Omental fat pad (tissue), 4 donors: ENCODE measurements at places on chromosomes 6 and 20.

- DNase-seq = no peak
Measured at GRCh38 chr6:90406957-90407356, 110.3 kb upstream of the BACH2 start.

- DNase-seq = no peak
Measured at GRCh38 chr6:159261995-159262394, 92.8 kb downstream of the FNDC1 start.

- DNase-seq = no peak
Measured at GRCh38 chr6:80454197-80454596, 347.7 kb downstream of the BCKDHB start.

DNA sequence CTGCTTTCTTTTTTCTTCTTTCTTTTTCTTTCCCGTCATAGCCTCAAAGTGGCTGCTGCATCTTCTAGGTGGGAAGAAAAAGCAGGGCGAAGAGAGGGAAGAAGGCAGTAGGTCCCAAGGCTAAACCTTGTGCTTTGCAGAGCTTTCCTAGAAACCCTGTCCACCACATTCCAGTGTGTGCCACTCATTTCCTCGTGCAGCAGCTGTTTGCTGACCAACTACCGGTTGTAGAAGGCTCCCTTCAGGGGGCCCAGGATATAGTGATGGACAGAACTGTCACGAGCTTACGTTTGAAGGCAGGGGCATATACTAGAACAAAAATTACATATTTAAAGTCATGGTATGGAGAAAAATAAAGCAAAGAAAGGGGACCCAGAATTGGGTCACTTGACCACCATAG lies 103.0 kb downstream of the SASH1 start:
- no peak for DNase-seq

DNA sequence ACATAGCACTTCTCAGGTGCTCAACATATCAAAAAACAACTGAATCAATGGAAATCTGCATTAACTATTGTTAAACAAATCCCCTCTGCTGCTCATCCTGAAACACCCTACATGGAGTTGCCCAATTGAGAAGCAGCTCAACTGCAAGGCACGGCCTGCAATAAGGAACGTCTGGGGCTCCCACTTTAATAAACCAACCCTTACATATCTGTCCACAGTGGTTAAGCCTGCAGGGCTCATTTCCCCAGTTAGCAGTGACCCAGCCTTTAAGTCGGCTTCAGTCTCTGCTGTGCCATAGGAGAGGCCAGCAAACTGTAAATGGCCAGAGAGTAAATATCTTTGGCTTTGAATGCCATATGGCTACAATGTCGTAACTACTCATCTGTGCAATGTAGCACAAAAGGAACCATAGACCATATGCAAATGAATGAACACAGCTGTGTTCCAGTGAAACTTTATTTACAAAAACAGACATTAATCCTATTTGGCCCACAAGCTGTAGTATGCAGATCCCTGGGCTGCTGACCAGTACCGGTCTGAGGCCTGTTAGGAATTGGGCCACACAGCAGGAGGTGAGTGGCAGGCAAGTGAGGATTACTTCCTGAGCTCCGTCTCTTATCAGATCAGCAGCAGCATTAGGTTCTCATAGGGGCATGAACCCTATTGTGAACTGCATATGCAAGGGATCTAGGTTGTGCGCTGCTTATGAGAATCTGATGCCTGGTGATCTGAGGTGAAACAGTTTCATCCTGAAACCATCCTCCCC lies 522.7 kb upstream of the CDH4 start:
- no peak for DNase-seq

- DNase-seq = no peak
Measured at GRCh38 chr20:13291157-13291556, 70.1 kb downstream of the ISM1 start.
